ENCODE measurements at places on chromosomes 12 and 14.

DNA sequence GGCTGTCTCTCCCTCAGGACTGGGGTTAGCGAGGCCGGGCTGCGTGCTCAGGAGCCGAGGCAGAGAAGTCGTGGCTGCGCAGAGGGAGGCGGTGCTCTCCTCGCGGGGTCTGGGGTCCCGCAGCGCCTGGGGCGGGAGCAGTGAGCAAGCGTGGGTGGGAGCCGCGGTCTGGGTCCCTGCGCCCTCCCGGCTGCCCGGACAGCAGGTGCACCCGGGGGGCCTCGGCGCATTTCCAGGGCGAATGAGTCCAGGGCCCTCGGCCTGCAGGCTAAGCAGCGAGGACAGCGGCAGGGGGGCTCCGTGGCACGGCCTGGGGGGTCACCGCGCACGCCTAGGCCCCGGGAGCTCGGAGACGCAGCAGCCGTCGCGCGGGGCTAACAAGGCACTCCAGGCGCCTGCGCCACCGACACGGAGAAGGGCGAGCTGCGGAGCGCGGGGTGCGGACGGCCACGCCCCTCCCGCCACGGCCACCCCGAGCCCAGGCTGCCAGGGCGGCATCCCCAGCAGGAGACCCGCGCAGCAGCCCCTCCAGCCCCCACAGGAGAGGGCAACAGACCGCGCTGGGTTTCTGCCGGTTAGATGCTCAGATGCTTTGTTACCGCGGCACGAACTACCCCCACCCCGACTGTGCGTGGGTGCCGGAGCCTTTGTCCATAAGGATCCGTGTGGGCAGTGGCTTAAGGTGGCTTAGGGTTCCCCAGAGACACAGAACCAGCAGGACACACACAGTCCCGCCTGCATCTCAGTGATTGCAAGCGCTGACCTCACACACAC is 117.7 kb upstream of the C14orf180 start:
- DNase-seq, result no peak

DNA sequence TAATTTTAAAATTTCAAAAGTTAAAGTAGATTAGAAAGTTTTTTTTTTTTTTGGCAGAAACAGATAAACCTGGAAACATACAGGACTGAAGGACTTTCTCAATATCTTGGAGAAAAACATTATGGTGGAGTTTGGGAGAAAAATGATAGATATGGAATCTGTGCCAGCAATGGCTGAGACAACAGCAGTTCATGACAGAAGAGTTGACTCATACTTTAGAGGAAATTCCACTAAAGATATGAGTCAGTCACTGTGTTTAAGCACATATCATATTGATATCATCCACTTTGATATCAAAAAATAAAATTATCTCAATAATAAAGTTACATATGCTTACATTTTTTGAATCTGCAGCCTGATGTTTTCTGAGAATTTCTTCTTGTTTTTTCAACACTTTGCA is 193.9 kb upstream of the OR4E1 start:
- no peak for DNase-seq

- DNase-seq, result no peak
Measured at GRCh38 chr14:33515899-33516298, 435.0 kb downstream of the EGLN3 start.

DNA sequence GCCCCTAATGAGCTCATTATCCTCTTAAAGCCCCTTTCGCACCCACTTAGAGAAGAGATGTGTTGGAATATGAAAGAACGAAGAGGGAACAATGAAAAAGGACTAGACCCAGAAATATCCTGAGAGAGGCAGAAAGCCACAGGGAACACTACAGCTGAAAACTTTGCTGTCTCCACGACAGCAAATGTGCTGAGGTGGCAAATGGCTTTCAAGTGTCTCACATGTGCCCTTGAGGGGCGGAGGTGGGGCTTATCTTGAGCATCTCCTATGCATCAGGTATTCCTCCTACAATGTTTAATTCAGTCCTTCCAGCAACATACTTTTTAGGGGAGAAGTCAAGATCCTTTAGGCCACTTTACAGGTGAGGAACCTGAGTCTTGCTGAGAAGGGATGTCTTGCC is 62.9 kb downstream of the WSCD2 start:
- DNase-seq, result no peak

- DNase-seq, result no peak
Measured at GRCh38 chr14:90511795-90512328, 115.0 kb downstream of the CALM1 start.

- DNase-seq, result no peak
Measured at GRCh38 chr12:29574500-29574899, 77.0 kb upstream of the OVCH1 start.

- DNase-seq, result no peak
Measured at GRCh38 chr12:61029516-61029915, 1230.7 kb upstream of the USP15 start.

GRCh38 chr12:121522971-121523370 is 57.9 kb downstream of the KDM2B start:
- peak; percentile 62 for DNase-seq

- no peak for DNase-seq
Measured at GRCh38 chr14:33590891-33591630, 359.8 kb downstream of the EGLN3 start.

- DNase-seq, result peak; percentile 33
Measured at GRCh38 chr12:50734409-50735263, 29.3 kb upstream of the ATF1 start.

GRCh38 chr14:49456589-49456988 is 129.6 kb downstream of the RPS29 start:
- no peak for DNase-seq

GRCh38 chr14:80695869-80696268 is 245.7 kb downstream of the CEP128 start:
- DNase-seq, result no peak

- no peak for DNase-seq
Measured at GRCh38 chr14:96065661-96066459, 26.7 kb downstream of the C14orf132 start.

DNA sequence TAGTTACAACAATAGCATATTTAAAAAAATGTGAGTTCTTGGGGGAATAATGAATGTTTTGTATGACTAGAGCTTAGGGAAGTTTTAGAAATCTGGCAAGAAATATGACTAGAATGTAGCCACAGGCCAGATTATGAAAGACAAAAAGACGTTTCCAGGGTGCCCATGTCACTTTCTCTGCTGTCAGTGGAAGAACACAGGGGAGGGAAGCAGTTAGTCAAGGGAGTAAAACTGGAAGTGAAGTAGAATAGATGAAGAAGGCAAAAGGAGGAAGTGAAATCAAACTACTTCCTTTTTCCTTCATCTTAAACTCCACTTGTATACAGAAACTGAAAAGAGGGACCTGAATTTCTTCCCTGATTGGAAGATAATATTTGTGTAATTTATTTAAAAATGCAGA is 81.2 kb upstream of the ATP2B1 start:
- DNase-seq, result no peak

- no peak for DNase-seq
Measured at GRCh38 chr14:67940486-67941455, 121.2 kb downstream of the RAD51B start.

GRCh38 chr12:42981379-42981778 is 391.8 kb upstream of the PRICKLE1 start:
- no peak for DNase-seq

- DNase-seq, result no peak
Measured at GRCh38 chr14:69527635-69528034, 43.1 kb downstream of the PLEKHD1 start.

GRCh38 chr14:90756755-90757345 is 59.4 kb downstream of the TTC7B start:
- no peak for DNase-seq

DNA sequence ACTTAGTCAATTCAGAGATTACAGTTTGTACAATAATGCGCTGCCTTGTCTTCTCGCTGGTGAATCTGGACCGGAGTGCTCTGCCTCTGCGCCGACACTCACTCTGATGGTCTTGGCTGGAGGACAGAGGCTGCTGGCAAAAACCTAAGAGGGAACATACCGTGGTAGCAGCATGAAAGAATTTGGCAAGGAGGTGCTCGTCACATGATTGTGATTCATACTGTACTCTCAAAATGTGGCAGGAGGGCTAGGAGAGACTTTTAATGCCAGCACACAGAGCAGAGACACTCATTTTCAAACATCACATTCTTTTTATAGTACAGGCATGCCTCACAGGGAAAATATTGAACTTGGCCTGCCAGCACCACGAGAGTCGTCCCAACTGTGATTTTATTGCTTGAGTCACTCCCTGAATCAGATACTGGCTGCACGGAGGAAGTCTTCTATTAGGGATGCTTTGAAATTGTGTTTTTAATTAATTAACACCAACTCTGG is 67.8 kb downstream of the HMGA2 start:
- DNase-seq, result no peak

DNA sequence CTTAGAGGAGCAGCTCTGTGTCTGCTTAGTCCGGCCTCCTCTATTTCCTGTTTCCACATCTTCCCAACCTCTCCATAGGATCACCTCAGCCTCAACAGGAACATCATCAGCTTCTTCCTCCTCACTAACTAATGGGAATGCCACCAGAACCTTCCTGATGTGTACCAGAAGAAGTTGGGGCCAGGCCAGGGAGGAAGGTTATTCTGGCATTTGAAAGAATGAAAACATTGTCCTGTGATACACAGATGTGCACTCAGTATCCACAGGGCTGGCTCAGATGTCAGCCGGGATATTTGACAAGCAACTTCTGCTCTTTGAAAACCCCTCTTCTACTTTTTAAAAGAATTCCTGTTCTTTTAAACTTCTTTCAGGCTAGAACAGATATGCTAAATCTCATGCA is 63.6 kb downstream of the TMEM30B start:
- DNase-seq, result no peak

- DNase-seq, result no peak
Measured at GRCh38 chr14:27605282-27605681, 1007.4 kb upstream of the NOVA1 start.

DNA sequence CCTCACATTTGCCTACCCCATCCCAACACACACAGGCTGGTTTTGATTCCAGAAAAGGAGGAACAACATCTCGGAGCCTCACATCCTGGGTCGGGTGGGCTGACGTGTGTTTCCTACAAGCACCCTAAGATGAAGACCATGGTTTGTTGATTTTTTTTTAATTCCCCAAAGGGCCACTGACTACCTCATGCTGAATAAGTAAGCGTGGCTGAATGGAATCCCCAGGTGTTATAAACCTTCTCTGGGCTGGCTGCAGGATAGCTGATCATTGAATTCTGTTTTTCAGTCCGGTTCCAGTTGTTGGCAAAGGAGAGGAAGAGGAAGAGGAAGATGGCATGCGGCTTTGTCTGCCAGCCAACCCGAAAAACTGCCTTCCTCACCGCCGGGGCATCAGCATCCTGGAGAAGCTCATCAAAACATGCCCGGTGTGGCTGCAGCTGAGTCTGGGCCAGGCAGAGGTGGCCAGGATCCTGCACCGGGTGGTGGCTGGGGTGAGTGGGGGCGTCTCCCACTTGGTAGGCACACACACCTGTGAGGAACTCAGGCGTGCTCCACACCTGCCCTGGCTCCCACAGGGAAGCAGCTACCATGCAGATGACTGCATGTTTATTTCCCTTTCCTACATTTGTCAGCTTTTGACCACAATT is 42.0 kb downstream of the RIN3 start:
- DNase-seq, result no peak

- DNase-seq, result no peak
Measured at GRCh38 chr12:90589956-90590355, 365.0 kb downstream of the CCER1 start.

- peak; percentile 3 for DNase-seq
Measured at GRCh38 chr14:105738638-105739037, 212.3 kb downstream of the TMEM121 start.

GRCh38 chr14:34365309-34365915 is 96.6 kb downstream of the SPTSSA start:
- DNase-seq, result no peak

- DNase-seq, result peak; percentile 42
Measured at GRCh38 chr12:116236148-116236731, 41.3 kb downstream of the MED13L start.

- no peak for DNase-seq
Measured at GRCh38 chr14:39472078-39472477, 39.8 kb upstream of the FBXO33 start.

DNA sequence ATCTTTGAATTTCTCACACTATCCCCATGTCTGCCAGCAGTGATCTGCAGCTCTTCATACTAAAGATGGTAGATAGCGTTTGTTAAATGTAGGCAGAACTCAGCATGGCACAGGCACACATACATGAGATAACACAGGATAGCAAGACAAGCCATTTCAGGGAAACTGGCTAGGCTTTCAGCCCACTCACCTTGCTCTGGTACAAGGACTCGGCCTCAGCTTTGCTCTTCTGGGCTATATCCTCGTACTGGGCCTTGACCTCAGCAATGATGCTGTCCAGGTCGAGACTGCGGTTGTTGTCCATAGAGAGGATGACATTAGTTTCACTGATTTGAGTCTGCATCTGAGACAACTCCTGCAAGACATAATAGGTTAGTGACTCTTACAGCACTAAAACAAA is 3.1 kb downstream of the KRT1 start:
- no peak for DNase-seq

DNA sequence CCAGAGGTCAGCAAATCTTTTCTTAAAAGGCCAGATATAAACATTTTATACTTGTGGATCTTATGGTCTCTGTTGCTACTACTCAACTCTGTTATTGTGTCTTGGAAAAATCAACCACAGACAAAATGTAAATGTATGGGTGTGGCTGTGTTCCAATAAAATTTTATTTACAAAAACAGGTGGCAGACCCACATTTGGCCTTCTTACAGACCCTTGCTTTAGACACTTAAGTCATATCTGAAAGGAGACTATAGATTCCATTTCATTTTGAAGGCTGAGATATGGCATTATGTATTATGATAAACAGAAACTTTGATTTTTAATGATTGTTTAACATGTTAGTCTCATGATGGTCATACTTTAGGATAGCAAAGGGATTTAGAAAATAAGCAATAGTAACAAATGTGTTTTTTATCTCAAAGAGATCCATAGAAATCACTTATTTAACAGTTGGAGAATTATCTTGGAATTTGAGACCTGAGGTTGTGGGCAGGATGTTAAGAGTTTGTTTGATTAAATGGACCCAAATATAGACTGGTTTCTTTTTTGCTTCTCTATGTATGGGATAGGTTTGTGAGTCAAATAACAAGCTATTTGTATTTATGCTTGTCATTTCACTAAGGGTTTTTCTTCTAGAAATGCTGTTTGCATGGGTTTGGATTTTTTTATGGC is 51.2 kb downstream of the PPFIBP1 start:
- no peak for DNase-seq

DNA sequence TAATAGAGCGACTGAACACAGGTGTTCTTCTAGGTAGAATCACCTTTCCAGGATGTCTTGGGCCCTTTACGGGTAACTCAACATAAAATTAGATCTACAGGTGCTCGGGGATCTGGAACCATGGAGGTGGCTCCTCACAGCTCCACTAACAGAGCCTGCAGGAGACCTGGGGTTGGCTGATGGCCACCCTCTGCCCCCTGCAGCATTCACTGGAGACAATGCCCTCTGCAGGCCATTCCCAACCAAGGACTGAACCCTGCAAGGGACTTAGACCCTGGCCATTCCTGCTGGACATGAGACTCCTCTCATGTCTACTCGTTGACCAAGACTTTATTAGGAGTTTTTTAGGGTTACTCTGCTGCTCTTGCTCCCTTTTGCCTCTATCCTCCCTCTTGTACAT is 58.5 kb upstream of the PPP4R3A start:
- no peak for DNase-seq

Measured in GM13977 (cell line).